ENCODE measurements at places on chromosomes 1 and 21.

DNA sequence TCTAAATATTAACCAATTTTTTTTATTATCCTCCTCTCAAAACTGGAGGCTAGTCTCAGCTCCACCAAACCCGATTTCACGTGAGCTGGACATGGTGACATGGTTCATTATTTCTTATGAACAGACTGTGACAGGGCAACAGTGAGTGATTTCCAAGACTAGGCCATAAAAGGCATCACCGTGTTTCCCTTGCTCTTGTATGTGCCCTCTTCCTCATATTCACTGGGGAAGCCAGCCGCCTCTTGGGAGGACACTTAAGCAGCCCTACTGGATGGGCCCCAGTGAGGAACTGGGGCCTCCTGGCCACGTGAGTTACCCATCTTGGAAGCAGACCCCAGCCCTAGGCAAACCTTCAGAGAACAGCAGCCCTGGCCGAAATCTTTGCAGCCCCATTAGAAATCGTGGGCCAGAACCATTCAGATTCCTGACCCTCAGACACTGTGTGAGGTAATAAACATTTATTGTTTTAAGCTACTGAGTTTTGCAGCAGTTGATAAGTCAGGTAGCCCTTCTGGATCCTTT is 105.0 kb downstream of the GALNT2 start:
- DNase-seq: no peak

DNA sequence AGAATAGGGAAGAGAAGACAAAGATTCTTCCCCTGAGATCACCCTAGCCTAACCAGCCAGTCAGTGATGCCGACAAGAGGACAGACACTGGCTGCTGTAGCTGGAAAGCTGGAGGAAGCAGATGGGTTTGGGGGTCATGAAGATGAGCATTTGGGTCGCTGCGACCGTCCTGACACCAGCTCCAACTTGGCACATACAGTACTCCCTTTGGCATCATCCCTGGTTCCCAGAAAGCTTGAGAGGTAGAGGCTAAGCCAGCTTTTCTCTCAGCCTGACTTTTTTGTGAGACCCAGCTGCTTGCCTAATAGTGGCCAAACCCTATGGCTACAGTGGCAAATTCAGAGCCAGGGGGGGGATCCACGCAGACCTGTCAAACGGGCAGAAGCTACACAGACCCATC is 43.0 kb upstream of the IKBKE start:
- DNase-seq: no peak

DNA sequence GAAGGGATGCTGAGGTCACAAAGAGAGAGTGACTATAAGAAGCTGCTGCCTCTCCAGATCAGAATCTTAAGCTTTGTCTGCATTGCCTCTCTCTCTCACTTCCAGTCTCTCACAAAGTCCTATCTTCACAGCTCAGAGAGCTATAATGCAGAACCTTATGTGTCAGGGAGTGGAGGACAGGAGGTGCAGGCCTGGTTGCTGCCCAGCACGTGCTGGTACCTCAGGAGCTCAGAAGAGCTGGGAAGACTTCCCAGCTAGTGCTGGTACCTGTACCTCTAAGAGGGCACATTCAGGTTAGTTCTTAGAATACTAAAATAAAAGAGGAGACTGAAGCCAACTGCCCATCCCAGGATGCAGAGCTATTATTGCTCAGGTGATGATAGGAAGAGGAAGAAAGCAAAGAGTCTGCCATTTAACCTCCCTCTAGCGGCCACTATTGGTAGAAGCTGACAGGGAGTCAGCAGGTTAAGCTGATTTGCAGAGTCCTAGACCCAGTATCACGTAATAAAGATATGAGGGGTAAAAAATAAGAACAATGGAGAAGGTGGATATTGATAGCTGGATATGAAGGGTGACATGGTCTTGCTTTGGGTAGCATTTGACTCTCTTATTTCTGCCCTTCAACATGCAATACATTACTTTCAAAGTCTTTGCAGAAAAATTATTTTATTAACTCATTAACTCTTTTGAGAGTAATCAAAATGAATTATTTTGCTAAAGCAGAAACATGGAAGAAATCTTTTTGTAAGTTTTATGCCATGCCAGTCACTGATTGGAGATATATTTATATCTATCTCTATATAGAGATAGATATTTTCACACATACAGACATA is 138.1 kb upstream of the HMCN1 start:
- peak; percentile 67 for DNase-seq

DNA sequence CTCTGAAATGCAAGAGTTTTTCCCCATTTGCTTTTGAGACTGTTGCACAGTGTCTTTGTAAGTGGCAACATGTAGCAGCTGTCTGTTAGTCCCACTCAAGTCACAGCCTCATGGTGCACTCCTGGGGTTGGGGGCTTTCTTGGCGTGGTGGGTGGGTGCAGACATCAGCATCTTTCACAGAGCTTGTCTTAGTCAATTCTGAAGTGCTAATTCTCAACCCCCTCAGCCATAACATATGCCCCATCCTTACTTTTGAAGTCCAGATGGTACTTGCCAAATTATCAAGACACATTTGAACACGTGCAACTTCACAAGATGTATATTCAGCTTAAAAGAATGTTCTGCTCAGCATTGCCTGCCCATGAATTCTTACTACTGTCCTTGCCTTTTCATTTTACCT is 87.1 kb downstream of the VCAM1 start:
- no peak for DNase-seq

DNA sequence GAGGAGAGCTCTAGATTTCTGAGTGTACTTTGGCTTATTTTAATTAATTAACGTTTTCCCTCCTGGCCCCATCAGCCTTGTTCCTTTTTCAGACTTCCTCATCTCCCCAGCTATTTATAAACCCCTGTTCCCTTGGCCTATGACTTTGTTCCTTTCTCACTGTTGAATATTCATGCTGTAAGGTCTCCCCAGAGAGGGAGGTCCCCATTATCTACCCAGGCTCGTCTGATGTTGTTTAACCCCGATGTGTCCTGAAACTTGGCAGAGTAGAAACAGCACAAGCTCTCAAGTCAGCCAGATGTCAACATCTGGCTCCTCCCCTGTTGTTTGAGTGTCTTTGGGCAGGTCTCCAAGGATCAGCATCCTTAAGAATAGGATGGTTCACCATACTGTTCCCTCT is 153.6 kb downstream of the HIVEP3 start:
- DNase-seq: peak; percentile 54

DNA sequence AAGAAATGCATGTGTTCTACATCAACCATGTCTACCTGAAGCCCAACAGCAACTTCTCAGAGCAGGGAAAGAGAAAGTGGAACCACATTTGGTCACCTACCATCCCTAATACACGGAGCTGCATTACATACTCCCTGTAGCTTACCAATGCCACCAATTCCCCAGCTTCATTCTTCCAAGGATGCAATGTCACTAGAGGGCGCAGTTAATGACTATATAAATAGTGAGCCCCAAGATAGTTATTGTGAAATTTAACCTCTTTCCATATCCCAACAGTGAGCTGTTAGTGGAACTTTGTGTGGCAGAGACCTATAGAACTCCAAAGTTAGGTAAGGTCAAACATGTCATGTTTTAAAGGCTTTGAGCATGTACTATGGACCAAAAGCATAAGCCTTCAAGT is 618.3 kb downstream of the SMYD3 start:
- DNase-seq: peak; percentile 71

DNA sequence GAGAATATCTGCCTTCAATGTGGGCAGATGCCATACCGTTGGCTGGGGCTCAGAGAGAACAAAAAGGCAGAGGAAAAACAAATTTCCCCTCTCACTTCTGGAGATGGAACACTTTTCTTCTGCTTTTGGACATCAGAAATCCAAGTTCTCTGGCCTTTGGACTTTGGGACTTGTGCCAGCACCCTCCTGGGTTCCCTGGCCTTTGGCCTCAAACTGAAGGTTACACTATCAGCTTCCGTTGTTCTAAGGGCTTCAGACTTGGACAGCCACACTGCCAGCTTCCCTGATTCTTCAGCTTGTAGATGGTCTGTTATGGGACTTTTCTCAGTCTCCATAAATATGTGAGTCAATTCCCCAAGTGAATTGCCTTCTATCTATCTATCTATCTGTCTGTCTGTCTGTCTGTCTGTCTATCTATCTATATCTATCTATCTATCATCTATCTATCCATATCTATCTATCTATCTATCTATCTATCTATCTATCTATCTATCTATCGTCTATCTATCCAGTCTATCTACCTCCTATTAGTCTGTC is 778.1 kb upstream of the TMPRSS15 start:
- no peak for DNase-seq

GRCh38 chr21:19609611-19610010 is 1206.0 kb upstream of the TMPRSS15 start:
- DNase-seq: peak; percentile 25

DNA sequence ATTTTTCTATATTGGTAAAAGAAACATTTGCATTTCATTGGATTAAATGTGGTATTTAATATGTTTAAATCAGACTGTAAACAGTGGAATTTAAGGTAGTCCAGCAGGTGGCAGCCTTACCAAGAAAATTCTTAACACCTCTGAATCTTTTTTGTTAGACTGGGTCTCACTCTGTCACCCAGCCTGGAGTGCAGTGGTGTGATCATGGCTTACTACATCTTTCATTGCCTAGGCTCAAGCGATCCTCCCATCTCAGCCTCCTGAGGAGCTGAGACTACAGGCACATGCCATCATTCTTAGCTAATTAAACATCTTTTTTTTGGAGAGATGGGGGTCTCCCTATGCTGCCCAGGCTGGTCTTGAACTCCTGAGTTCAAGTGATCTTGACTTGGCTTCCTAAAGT is 98.8 kb downstream of the RABGAP1L start:
- peak; percentile 80 for DNase-seq

GRCh38 chr1:182984621-182985020 is 31.7 kb upstream of the SHCBP1L start:
- DNase-seq: no peak

- no peak for DNase-seq
These were observed 7.8 kb upstream of the CASZ1 start for GRCh38 chr1:10803971-10804820.

GRCh38 chr1:206472024-206472423 is 1.7 kb downstream of the IKBKE start:
- no peak for DNase-seq

GRCh38 chr1:237590386-237590785 is 300.3 kb downstream of the ZP4 start:
- no peak for DNase-seq

DNA sequence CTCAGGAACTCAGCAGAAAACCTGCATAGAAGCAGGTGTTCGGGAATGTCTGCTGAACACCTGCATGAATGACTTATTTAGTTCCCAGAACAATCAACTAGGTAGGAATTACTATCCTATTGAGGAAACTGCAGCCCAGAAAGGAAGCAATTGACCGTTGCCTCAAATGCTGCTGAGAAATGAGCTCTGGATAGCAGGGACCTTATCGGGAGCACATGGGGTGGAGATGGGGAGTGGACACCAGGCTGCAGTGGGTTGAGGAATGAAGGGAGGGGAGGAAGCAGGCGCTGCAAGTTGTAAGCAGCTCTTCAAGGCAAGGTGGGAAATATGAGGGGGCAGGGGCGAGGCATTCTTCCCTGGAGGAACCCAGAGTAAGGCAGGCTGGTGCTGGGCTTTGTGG is 10.8 kb upstream of the CDCP2 start:
- DNase-seq: no peak

DNA sequence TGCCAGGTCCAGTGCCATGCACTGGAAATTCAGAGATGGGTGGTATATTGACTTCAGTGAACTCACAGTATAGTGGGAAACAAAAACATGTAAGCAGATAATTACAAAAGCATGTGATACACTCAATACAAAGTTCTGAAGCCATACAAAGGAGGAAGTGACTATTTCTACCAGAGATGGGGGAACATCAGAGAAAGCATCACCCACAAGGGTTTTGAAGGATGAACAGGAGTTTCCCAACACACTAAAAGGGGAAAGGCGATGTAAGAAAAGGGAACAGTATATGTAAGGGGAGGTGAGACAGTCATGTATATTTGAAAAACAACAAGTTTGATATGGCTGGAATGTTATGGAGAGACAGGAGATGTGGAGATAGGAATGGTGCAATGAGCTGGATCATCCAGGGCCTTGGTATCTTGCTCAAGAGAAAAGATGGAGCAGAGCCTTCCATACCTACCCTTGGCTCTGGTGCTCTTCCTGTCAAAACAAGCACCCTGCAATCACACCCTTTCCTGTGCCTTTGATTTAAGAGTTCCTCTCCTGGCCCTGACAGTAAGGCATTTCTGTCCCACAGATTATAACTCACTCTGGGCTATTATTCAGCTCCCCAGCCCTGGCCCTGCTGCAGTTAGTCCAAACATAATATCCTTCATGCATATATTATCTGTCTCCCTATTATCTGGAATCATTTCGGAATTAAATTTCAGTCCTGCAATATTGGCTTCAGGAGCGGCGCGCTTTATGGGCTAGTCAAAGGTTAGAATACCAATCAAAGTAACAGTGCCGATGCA is 60.5 kb downstream of the DMAP1 start:
- DNase-seq: no peak

DNA sequence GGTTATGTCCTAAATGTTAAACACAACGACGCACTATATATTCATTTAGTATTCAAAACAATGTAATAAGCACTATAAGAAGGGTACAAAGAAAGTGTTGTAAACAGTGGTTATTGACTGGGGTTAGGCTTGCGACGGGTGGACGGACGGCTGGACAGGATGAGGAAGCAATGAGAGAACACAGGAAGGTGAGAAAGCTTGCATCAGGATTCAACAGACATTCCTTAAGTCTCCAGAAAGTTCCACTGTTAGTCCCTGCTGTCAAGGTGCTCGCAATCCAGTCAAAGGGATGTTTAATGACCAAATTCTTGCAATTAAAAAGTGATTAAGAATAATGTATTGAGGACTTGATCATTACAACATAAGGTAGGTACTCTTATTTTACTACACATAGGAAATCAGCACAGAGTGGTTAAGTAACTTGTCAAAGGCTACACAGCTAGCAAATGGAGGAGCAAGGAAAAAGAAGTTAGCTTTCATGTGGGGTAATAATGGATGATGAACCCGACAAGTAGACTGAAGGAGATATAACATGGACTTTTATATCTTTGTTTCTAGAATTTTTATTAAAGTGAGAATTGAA is 994 bp upstream of the ACBD6 start:
- peak; percentile 62 for DNase-seq

DNA sequence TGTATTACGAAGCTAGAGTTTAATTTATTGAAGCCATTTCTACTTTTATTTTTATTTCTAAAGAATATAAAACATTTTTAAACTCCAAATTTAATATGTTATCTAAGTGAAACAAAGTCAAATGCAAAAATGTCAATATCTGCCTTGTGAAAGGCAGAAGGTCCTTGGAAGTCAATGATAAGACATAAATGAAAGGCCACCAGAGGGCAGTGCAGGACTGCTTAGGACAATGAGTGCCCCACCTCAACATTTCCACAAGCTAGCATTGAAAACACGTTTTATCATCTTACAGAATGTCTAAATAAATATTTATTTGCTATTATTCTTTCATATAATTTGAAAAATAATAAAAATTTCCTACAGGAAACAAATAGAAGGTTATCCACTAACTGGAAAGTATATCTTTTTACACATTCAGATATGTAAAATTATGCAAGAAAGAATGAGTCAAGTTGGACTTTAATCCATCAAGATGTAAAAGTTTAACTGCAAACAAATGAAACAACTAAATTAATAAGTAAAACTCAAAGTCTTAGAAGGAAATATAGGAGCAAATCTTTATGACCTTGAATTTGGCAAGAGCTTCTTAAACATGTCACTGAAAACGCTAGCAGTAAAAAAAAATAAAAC is 140.1 kb upstream of the FMN2 start:
- peak; percentile 90 for DNase-seq

Data from hematopoietic multipotent progenitor cell treated with erythropoietin and hydrocortisone succinate and interleukin-3 and kit ligand, for 4 days (in vitro differentiated cells).